Glomerular endothelial cell (primary cell): ENCODE measurements at places on chromosomes 5 and 9. TPM values are rescaled to one million over a fixed set of nuclear protein-coding genes. Genes with fewer than 3 reads are reported as not detected.

GRCh38 chr9:95382433-95382832 lies 64.9 kb upstream of the FANCC start:
- DNase-seq: no peak

DNA sequence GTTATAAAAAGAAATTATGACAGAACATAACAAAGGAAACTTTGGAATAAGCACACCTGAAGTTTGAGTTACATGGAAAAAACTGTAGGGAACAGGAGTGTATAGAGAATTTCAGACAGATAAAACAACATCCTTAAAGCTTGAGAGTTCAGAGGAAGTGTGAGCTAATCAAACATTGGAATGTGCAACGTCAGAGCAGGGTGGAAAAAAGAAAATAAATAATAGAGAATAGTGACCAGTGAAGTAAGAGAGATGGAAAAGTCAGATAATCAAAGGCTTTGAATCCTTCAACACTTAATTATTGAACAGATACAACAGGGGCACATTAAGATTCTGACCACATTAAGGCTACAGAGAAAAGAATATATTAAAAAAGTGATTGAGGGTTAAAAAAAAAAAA lies 128.5 kb upstream of the CDH10 start:
- DNase-seq: no peak

GRCh38 chr5:111545031-111545430 lies 32.7 kb upstream of the STARD4 start:
- no peak for DNase-seq

The PCDHA5 gene
- 0.18 TPM in 1 of 2 replicates, not detected in the other for total RNA-seq

DNA sequence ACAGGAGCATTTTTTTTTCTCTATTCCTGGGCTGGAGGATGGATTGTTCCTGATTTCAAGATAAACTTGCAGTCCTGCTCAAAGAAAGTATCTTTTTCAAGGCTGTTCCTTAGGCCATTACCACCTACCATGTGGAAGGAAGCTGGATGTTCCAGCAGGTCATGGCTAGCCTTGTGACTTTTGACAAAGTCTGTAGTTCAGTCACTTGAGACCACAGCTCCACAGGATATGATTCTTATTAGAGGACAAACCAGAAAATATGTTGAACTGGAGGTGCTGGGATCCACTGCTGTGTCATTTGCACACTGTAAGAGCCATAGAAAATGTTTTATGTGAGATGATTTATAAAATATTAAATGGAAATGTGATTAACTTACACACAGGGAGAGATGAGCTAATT lies 184.2 kb upstream of the ACO1 start:
- no peak for DNase-seq

DNA sequence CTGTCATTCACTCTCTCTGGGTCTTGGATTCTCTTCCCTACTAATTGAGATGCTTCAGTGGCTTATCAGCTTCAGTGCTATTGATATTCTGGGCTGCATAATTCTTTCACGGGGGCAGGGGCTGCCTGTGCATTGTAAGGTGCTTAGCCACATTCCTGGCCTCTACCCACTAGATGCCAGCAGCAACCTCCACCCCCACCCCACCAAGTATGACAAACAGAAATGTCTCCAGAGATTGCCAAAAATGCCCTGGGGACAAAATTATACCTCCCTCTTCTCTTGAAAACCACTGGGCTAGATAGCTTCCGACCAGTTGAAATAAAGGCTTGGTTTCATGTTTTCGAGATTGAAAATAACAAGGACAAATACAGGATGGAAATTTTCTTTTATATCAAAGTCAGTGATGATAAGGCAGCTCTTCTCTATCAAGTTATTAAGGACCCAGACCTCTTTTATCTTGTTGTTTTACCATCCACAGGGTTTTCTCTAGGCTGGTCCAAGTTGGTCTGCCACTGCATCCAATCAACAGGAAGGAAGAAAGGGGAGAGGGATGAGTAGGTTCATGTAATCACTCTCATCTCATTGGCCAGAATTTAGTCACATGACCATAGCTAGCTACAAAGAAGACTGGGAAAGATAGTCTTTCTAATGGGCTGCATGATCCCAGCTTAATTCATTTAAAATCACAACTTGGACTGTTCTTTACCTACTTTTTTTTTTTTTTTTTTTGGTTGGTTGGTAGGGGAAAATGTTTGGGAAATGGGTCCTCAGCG lies 92.1 kb upstream of the RANBP3L start:
- no peak for DNase-seq

The PHYKPL gene
- 23.3 and 31.0 TPM in 2 replicates for total RNA-seq

The APBA1 gene
- 10.1 and 15.2 TPM in 2 replicates for total RNA-seq

The ERCC8 gene
- total RNA-seq: 9.6 and 11.1 TPM in 2 replicates

DNA sequence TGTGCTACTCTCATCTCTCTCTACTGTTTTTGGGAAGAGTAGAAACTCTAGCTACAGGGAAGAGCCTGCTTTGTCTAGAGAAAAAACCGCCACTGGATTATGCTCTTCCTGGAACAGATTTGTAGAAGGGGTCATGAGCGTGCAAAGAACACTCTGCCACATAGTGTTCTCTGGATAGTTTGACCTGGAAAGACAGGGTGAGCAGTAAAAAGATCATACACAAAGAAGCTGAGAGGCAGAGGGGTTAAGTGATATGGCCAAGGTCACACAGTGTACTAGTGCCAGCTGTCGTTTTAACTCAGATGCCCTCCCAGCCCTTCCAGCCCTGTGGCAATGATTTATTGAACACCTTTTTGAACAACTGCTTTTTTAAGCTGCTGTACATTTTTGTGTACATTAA lies 182.2 kb downstream of the NNT start:
- no peak for DNase-seq

DNA sequence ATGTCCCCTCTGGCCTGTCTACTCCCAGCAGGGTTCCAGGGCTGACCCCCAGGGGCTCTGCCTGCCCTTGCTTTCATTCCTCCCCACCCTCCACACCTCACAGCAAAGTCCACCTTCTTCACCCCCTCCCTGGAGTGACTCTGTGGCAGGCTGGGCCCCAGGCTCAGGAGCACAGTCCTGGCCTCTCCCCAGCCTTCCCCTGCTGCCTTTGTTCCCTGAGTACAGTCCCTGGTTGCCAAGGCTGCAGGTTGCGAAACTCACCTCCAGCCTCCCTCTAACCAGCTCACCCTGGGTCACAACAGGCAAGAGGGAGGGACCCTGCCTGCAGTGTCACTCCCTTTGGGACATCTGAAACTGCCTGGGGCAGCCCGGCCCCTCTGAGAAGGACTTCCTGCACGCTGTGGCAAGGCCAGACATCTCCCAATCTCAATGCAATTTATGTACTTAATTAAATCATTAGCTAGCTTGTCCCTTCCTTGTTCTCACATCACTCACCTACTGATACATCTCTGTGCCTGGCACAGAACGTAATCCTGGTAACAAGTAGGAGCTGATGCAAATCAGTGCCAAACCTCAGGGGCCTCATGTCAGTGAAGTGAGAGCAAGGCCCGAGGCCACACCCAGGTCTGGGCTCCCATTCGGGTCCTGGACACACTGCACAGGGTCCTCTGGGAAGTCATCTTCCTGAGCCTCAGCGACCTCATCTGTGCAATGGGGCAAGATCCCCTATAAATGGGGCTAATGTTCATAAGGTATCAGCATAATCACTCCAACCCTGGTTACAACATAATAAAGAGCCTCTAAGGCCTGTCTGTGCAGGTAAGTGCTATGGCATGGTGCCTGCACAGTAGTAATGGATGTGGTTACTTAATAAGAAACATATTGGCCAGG lies 27.3 kb upstream of the TRIM14 start:
- DNase-seq: no peak

The SLIT3 gene
- 1.3 and 7.4 TPM in 2 replicates for total RNA-seq

DNA sequence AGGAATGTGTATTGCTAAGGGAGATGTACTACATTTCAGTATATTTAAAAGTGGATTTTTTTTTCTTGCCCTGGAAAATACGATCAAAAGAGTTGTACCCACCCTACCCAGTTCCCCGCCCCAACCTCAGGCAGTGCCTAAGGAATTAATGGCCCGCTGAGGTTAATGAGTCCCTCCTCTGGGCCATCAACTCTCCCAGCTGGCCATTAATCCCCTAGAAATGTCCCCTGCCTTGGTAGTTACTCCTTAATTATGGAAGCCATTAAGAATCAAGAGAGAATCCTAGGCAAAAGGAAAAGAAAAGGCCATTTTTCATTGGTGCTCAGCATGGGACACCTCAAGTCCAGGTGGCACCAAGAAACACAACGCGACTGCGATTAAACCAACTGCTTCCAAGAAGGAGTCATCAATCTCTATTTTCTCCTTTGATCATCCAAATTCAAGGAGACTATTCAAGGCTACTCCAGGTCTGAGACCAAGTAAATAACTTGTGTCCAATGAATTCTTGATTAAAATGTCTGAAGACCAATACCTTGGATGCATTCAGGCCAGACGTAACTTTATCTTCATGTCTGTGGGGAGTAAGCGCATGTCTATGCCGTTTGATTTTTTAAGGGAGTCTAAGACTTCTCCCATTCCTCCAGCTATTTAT lies 1962.2 kb upstream of the WWC1 start:
- DNase-seq: no peak

DNA sequence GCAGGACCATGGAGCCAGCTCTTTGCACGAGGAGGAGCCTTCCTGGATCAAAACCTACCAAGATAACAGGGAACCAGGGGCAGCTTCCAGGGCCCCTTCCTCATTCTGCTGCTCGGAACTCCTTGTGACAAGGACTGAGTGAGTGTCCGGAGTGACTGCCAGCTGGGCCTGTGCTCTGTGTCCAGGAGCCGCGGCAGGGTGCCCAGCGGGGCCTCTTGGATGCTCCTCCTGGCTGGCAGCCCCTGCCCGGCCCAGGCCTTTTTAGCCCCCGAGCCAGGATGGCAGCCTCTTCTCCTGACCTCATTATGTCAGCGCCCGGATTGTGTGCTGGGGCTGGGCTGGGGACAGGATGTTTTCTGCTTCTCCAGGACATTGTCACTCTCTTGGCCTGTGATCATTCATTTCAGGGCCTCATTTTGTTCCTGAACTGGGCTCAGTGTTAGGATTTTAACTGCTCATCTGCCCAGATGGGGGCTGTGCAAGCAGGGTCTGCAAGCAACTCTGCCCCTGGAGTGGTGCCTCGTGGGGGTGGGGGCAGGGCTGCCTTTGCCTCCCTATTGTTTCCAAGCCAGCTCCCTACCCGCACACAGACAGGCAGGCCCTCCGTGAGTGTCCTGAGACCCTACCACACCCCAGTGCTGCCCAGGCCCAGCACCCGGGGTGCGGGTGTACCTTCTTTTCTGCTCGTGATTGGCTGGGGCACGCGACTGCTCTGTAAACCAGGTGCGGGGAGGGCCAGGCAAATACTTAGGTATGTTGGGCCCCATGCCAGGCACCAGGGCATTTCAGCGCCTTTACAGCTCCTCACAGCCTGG lies 161.6 kb downstream of the COL23A1 start:
- DNase-seq: no peak

- no peak for DNase-seq
Observed at GRCh38 chr5:73131711-73132425, 11.5 kb downstream of the TMEM171 start.

DNA sequence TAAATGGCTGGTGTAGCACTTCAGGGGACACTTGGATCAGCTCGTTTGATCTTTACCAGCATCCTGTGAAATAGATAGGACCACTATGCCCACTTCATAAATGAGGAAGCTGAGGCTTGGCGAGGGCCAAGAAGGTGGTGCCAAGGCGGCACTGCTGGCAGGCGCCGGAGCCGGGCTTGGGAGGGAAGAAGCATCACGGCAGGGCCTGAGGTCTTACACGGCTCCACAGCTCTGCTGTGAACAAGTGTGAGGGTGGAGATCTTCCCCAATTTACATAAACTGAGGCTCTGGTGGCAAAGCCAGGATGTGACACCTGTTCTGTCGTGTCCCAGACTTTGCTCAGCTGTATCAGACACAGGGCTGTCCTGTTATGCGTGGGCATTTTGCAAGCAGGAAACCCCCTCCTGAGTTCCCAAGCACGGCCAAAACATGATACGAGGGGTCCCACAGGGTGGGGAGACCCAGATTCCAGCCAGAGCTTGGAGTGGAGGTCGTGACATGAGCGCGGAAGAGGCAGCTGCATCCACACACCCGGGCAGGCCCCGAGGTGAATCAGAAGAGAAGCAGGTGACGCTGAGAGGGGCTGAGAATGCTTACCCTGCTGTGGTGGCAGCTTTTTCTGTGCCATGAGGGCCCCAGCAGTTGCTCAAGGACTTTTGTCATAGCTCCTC lies 117.5 kb upstream of the BOD1 start:
- no peak for DNase-seq

GRCh38 chr5:174935854-174936474 lies 211.6 kb downstream of the MSX2 start:
- no peak for DNase-seq

The ACTBL2 gene
- 2.8 and 4.0 TPM in 2 replicates for total RNA-seq

DNA sequence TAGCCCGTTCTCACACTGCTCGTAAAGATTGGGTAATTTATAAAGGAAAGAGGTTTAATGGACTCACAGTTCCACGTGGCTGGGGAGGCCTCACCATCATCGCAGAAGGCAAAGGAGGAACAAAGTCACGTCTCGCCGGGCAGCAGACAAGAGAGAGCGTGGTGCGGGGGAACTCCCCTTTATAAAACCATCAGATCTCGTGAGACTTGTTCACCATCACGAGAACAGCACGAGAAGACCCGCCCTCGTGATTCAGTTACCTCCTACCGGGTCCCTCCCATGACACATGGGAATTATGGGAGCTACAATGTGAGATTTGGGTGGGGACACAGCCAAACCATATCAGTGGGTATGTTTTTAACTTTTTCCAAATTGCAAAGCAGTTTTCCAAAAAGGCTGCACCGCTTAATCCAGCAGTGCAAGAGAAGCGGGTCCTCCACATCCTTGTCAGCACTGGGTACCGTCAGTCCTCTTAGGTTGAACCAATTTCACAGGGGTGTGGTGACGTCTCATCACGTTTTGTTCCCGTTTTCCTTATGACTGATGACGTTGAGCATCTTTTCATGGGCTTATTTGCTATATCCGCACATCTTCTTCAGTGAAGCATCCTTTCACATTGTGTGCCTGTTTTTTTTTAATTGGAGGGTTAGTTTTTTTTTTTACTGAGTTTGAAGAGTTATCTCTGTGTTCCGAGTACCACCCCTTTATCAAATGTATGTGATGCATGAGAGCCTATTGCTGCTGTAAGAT lies 8.0 kb upstream of the FCN2 start:
- DNase-seq: no peak

- no peak for DNase-seq
Observed at GRCh38 chr5:179618923-179619554, 4.4 kb downstream of the HNRNPH1 start.

DNA sequence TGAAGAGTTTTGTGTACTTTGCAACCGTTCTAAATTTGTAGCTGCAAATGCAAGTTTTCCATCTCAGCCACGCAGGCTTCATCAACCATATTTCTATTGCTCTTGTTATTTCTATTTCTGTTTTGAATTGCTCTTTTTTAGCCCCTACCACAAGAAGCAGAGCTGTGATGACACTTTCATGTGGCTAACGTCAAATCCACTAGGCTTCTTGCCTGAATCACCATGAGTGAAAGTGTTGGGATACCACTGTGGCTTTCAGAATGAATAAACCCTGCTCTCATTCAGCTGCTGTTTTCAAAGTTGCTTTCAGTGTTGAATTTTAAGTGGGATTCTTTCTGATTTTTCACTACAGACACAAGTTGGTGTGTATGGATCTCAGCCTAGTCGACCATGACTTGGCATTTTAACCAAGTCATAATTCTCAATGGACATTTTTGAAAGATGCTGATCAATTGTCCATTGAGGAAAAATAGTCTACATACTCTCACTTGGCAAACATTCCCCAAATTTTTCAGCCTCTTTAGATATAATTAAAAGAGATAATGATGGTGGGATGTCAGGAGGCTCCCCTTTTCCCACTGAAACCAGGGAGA lies 41.0 kb upstream of the MTAP start:
- no peak for DNase-seq
